Stimulated activated CD4-positive, alpha-beta T cell treated with anti-CD3 and anti-CD28 coated beads, TNF-alpha, amount 100 ng/mL, for 4 hours (primary cell): ENCODE measurements at places on chromosomes 12 and 14.

- DNase-seq: no peak
Measured at GRCh38 chr14:93803408-93804318, 15.4 kb upstream of the PRIMA1 start.

GRCh38 chr14:61240206-61240605 lies 40.9 kb downstream of the TMEM30B start:
- DNase-seq: no peak

- DNase-seq: no peak
Measured at GRCh38 chr14:85252011-85252410, 277.9 kb upstream of the FLRT2 start.

GRCh38 chr12:65673732-65674131 lies 150.6 kb upstream of the HMGA2 start:
- no peak for DNase-seq

DNA sequence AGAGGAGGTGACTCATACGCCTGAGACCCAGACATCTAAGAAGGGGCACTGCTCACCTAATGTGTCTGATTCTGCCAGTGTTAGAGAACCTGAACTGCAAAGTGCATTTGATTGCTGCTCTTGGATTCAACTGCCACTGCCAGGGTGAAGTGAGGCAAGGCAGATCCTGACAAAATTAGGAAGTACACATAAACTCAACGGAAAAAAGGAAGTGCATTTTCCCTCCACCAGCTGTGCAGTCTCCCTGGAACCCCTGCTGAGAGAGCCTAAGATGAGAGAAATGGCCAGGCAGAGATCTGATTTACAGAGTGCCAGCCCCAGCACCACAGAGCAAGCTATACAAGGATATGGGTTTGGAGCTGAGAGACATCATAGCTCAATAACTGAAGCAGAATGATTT lies 215.3 kb downstream of the SEC23A start:
- no peak for DNase-seq

- DNase-seq: no peak
Measured at GRCh38 chr14:71328183-71328582, 420.9 kb downstream of the PCNX1 start.

DNA sequence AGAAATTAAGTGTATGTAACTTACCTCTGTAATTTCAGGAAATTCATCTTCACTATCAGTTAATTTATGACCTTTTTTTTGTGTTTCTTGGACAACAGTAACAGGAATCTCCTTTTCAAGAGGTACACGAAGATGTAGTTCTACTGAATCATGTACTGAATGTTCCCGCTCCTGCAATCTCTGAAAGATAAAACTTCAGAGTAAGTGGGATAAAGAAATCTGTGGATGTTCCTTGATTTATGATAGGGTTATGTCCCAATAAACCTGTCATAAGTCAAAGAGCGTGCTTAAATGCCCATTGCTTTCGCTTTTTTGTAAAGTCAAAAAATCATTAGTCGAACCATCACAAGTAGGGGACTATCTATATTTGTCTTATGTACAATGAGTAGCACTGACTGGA lies 40.8 kb downstream of the SENP1 start:
- no peak for DNase-seq

DNA sequence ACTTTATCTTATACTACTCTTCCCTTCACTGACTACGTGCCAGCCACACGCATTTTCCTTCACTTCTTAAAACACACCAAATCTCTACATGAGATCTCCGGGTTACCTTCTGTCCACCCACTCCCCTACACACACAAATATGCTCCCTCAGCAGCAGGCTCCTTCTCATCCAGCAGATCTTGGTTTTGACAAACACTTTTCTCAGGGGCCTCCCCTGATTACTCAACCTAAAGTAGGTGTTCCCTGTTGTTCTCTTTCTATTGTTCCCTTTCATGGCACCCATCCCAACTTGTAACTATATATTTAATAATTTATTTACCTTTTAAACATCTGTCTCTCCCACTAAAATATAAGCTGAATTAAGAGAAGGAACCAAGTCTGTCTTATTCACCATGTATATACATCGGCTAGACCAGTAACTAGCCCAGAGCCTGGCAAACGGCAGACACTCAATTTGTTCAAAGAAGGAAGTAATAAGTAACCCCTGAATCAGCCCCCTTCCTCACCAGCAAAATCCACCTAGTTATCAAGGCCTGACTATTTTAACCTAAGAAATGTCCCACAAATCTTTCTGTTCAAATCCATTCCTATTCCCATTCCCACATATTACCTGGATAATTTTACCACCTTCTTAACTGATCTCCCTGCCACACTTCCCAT lies 2.7 kb downstream of the C2CD5 start:
- no peak for DNase-seq

GRCh38 chr12:121522971-121523370 lies 57.9 kb downstream of the KDM2B start:
- no peak for DNase-seq

GRCh38 chr12:7646178-7646475 lies 19.6 kb downstream of the APOBEC1 start:
- no peak for DNase-seq

- no peak for DNase-seq
Measured at GRCh38 chr12:48352157-48352760, 1.5 kb upstream of the ZNF641 start.
